ENCODE measurements at places on chromosomes 12 and 14.
A peak's percentile ranks its signal among the peaks of the same experiment; 100 is the strongest.

GRCh38 chr12:24615967-24616411 is 332.9 kb downstream of the BCAT1 start:
- peak; percentile 91 for DNase-seq

DNA sequence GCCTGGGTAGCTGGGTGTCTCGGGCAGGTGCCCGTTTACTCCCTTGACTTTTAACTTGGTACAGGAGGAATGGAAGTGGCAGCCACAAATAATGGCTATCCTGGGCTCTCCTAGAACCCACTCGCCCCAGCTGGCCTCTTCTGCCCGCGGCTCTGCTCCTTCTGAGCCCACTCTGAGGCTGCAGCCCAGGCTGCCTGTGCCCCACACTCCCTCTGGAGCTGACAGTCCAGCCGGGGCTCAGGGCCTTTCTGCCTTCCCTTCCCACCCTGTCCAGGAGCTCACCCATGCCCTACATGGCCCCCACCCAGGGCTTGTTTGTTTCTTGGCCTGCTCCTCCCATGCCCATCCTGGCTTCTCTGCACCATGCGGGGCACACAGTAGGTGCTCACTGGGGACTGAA is 15.6 kb downstream of the ZNF839 start:
- DNase-seq, result no peak

DNA sequence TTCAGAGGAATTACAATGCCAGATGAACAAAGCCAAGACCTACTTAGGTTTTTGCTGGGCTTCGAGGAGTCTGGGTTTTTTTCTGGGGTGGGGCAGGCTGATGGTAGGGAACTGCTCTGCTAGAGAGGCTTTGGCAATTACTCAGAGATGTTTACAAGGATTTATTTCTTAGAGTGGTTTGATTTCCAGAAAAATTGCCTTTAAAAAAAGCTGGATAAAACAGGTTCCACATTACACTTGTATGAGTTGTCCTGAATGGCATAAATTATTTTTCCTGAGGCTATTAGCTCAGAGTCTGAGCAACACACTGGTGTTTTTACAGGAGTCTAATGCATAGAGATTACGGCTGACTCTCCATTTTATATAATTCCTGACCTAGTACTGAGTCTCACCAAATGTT is 118.5 kb upstream of the FRMD6 start:
- no peak for DNase-seq

DNA sequence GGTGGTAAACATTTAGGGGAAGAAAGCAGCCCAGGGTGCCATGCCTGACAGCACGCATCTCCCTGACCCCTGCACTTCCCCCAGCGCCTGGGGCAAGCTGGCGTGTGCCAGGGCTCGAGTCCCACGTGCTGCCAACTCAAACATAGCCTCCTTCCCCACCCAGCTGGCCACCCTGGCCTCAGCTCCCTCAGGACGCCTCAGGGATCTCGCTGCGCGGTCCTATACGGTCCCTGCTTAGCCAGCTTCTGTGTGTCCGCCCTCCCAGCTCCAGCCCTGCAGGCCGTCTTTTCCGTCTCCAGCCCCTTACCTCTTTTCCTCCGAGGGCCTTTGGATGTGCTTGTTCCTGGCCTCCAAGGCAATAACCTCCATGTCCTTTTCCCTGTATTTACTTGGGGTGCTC is 71.0 kb downstream of the TESC start:
- no peak for DNase-seq

DNA sequence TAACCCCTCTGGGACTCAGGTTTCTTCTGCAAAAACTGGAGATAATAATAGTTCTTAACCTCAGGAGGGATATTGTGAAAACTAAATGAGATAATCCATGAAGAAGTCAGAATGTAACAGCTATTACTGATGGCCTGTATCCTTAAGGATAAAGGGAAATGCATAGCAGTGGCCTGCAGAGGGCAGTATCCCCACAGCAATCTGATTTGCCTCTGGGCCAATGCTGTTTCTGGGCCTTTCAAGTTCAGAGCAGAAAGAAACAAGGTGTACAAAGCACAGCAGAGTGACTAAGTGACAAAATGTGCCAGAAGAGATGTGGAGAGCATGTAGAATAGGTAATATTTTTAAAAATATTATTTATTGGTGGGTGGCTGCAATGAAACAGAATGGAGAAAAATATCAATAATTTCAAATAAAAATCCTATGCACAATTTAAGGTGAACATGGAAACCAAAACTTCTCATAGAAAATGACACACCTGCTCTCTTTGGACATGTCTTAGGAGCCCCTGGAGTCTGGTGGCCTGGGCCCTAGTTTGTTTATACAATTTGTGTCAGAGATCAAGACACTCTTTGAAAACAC is 90.3 kb downstream of the C12orf75 start:
- peak; percentile 87 for DNase-seq

DNA sequence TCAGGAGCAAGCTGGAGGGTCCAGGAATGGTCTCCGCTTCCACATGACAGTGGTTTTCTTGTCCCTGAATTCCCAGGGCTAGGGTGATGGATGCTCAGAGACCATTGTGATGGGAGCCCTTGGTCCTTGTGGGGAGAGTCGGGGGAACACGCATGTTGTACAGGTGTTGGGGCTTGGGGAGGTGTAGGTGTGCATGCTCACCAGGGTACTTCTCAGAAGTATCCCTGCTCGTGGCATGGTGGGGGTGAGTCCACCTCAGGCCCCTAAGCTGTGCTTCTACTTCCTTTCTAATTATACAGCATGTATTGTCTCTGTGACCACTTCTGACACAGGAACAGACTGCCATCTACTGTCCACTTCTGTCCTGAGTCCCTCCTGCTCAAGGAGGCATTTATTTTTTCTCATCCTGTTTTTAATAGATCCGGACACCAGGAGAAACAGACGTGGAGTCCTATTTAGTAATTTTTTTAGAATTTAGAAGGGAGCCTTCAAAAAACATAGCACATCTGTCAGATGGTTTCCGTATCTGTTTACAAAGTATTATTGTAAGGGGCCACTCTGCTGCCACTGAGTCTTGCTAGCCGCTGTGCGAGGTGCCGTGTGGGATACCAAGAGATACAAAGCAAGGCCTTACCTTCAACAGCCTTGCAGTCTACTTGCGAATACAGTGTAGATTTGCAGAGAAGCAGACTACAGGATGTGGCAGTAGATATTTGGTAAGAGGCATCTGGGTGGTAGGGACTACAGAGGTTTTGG is 10.5 kb downstream of the NTF3 start:
- peak; percentile 55 for DNase-seq

Measured in choroid plexus epithelial cell (primary cell).